ENCODE measurements at places on chromosomes 3 and 15. TPM values are rescaled to one million over a fixed set of nuclear protein-coding genes. Genes with fewer than 3 reads are reported as not detected.

Gene IQCF5
- total RNA-seq, result not detected

Gene WNT7A
- total RNA-seq, result not detected

Gene SPSB4
- not detected for total RNA-seq

Gene TEX9
- total RNA-seq, result 8.7 TPM

Gene TRPM7
- 34.3 TPM for total RNA-seq

Gene MUSTN1
- 0.56 TPM for total RNA-seq

Gene CSNK1G1
- total RNA-seq, result 22.8 TPM

Gene ELL3
- 1.9 TPM for total RNA-seq

Gene SUSD5
- 11.3 TPM for total RNA-seq

All from regular cardiac myocyte (primary cell).